ENCODE measurements at places on chromosomes 3 and 15.

DNA sequence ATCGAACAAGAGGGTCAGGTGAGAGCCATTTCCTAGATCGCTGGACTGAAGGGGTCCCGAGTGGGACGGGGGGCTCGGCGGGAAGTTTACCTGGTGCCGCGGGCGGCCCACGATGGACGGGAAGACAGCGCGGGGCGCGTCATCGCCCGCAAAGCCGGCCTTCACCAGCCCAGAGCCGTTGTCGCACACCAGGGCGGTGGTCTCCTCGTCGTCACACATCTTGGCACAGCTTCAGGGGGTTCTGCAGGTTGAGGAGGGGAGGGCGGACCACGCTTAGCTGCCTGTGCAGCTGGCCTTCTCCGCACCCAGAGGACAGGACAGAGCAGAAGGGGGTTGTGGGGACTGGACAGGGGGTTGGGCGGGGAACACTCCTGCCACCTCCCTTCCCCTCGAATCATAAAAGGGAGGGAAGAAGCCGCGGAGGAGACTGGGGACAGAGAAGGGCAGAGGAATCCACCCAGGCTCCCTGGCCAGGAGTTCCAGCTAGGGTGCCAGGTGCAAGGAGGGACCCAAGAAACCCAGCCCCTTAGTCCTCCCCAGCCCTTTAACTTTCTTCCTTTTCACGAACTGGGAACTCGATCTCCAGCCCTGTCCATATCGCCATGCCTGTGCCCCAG, 651 bp downstream of the ACTC1 start:
- DNase-seq: no peak

GRCh38 chr3:191889756-191890155, 428.8 kb downstream of the PYDC2 start:
- DNase-seq: no peak

DNA sequence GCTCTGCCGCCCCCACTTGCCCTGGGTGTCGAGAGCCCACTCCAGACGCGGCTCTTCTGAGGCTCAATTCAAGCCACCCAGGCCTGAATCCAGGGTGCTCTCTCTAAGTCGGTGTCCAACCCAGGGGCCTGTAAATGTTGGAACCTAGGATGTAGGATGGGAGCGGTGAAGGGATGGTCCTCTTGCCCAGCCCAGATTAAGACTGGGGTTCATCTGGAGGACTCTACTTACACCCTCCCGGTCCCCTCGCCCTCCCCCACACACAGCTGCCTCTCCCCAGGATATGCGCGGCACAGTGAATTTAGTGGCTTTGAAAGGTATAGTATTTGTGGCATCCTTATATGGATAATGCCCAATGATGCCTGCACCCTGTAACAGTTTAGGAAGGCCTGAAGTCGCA, 822 bp upstream of the FBN1 start:
- peak; percentile 40 for DNase-seq

DNA sequence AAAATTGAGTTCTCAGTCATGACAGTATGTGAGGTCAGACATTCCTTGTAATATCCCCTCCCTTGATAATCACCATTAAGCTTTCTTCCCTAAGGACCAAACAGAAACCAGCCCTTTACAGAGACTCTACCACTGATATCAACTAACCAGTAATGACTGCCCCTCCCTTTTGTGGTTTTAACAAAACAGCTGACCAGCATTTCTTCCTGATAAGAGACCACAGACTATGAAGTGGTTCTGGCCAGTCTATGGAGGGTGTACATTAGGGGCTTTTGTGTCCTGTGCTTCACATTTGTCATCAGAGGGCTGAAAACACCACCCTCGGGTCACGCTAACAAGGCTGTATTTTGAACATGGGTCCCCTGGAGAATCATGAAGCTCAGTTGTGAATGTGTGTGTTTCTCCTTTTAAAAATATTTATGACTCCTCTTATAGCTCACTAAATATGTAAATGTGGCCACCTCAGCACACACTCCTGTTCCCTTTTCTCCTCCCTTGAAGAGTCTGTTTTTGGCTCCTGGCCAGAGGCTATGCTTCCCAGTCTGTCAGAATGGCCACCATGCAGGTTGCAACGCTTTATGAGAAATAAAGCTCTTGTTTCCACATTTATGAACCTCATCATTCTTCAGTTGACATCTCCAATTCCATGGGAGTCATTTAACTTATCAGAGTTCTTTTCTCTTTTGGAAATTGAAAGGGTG, 239.3 kb downstream of the CPNE4 start:
- no peak for DNase-seq

GRCh38 chr3:156617145-156617544, 57.2 kb upstream of the TIPARP start:
- no peak for DNase-seq

DNA sequence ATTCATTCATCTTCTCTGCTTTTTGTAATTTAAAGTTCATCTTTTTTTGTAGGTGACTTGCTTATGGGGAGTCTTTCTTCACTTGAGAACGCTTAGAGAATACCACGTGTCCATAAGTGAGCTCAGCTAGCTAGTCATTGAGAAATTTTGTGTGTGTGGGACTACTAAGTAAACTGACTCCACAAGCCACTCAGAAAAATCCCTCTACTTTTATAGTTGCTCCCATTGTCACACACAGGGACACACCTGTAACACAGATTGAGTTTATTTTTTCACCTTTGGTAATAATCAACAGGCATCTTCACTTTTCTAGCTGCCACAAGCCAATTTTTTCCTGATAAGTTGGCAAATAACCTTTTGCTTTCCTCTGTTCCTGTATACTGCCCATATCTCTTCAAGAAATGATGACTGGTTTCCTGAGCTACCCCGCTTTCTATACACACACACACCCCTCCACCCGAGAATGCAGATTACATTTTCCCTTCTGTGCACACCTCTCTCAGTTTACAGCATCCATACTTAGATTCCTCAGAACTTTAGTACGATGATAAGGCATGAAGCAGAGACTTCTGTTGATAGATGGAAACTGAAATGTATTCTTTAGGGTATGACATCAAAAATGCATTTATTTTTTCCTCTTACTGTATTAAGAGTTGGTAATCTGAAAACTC, 4.6 kb downstream of the TSC22D2 start:
- DNase-seq: peak; percentile 21

DNA sequence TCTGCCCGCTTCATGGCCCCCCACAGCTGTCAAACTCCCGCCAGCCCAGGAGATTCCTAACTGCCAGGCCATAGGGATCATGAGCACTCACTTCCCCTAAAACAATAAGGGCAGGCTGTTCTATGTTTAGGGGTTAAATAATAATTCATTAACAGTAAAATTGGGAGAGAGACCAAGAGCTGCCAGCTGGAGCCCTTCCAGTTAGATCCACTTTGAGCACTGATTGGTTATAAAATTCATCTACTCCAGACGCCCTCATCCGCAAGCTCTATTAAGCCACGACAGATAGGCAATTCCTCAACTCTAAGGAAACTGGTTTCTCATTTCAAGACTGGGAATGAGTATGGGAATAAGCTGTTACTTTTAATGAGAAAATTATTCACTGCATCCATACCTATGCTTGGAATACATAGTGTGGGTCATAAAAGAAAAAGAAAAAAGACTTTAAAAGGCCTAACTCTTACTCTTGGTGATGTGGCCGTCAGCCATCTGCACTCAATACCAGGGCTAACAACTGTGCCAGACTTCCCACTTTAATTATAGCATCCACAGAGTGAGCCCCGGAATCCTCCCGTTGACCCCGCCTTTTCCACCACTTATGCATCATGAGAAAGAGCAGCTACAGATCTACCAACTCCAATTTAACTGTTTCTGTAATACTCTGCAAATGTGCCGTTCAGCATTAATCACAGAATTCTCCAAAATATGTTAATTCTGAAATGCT, 44.5 kb downstream of the IL17RD start:
- no peak for DNase-seq

GRCh38 chr15:31953478-31953877, 76.8 kb upstream of the CHRNA7 start:
- DNase-seq: no peak

DNA sequence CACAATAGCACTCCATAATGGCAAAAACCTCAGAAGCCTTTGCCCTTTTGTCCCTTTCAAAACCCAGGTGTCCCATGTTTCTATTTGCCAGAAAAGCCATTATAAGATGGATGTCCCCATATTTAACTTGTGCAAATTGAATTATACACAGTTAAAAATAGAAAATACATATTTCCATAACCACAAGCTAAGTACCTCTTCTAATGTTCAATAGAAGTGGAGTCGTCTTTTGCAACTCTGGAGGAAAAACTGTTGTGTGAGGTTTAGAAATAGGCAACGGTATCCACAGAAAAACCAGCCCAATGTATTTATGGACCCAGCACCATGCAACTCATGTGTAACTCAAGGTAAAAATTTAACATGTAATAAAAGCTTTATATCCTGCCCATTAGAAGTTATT, 83.6 kb upstream of the STRIT1 start:
- no peak for DNase-seq

- no peak for DNase-seq
Measured at GRCh38 chr15:64619880-64620839, 155.2 kb downstream of the RBPMS2 start.

DNA sequence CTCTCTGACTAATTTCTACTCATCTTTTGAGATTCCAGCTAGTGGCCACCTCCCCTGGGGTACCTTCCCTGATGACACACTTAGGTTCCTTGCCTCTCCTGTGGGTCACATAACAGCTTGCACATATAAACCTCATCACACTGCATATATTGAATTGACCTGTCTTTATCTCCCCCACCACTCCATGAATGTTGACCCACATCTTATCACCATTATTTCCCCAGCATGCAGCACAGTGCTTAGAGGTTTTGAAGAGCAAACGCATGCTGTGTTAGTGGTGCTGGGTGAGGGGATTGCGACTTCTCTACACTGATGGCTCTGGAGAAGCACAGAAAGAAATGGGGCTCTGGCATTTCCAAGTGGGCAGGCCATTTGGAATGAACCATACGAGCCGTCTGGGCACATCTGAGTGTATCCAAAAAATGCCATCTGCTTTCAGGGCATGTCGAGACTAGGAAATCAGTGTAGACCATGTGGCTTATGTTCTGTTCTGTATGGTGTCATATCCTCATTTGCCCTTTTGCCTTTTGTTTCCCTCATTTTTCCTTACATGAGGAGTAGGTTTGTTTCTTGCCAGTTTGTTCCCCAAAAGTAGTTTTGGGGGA, 333.2 kb upstream of the TRIM42 start:
- DNase-seq: no peak

DNA sequence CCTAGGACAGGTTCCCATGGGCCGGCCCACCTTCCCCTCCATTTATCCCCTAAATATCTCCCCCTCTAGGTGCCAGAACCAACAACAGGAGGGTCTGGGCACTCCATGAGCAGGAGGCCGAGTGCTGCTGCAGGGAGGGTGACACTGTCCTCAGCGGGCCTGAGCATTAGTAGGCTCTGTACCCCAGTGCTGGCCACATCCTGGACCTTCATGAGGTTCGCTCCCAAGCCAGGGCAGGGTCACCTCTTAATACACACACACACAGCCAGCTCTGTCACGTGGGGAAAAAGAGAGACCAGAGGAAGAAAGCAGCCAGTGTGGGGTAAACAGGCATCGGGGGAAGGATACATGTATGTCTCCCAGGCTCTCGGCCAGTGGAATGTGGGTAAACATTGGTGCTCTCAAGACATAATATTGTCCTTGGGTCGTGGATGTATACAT, 27.9 kb upstream of the SEMA3F start:
- DNase-seq: no peak

DNA sequence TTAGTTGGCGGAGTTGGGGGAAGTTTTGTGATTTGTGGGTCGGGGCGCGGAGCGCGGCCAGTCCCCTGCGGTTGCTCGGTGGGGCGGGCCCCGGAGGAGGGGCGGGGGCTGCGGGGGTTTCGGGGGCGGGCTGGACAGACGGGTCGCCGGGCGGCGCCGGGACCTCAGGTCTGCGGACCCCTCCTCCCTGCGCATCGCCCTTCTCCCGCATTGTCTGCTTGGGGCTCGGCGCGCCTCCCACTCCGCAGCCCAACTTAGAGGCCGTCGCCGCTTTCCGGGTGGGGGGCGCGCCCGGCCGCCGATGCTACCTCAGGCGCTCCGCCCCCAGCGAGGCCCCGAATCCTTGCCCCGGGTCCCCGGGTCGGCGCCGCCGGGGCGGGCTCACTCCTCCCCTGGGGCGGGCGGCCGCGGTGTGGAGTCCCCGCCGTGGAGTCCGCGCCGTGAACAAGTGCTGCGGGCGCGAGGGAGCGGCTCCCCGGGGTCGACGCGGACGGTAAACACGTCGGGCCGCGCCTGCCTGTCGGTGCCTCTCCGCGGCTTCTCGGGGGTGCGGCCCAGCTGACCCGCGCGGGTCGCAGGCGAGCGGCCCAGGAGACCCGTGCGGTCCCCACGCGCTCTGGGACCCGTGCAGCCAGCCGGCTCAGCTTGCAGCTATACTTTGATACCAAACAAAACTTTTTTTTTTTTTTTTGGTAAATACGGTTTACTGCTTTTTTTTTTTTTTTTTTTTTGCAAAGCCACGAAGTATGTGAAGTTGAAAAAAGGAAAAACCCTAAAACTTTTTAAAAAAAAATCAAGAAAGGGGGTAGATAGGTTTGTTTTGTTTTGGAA, 624 bp downstream of the AKAP13 start:
- no peak for DNase-seq

GRCh38 chr3:95939235-95939809, 875.1 kb upstream of the EPHA6 start:
- DNase-seq: no peak

DNA sequence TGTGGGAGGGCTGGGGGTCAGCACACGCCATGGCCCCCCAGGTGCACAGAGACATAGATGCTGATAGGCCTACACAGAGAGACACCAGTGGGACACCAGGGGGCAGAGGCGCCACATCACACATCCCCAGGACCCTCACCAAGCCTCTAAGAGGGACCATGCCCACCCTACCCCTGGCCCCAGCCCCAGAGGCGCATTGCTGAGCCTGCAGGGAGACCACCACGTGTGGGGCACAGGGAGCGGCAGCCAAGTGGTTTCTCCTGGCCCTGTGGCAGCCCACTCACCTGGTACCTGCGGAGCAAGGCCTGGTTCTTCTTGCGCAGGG, 1.2 kb downstream of the CCDC9B start:
- no peak for DNase-seq

- no peak for DNase-seq
Measured at GRCh38 chr15:68429691-68430470, 2.1 kb downstream of the ITGA11 start.

GRCh38 chr15:91050128-91050455, 27.7 kb upstream of the VPS33B start:
- DNase-seq: no peak

DNA sequence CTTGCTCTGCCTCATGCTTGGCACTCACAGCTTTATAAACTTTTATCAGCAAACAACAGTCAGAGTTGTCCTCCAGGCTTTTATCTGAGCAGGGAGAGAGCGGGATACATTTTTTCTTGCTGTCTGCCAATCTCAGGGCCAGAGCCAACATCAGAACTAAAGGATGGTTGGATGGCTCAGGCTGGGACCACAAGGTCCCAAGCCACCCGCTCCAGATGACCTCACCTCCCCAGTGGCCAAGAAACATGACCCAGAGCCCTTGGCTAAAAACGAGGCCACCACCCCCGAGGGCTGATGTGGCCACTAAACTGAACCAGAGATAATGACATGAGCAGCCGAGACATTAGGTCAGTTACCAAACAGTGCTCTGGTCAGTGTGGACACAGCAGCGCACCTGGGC, 18.8 kb upstream of the SPATA12 start:
- no peak for DNase-seq
